ENCODE measurements at places on chromosomes 3 and 15.

GRCh38 chr3:171932153-171932611, 89.0 kb downstream of the TMEM212 start:
- no peak for DNase-seq

DNA sequence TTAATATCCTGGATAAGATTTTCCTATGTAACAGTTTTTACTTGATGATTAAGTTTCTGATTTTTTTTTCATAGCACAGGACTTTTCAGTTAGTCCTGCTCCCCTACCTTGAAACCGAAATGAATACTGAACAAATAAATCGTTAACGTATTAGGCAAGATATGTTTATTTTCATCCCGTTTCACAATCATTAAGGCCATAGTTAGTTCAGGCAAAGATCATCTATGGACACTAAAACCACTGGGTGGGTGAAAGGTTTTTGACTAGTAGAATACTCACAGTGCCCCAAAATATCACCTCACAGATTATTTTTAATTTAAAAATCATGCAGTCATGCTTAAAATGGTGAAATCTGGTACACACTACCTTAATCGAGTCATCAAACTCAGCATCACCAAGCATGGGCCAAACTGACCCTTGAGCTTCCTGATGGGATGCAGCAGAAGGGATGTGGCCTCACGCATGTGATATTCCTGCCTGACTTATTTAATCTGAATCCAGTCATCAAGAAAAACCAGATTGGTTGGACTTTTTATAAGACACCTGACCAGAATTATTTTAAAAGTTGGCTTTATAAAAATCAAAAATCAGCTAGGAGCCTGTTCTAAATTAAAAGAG, 365.0 kb downstream of the LPP start:
- DNase-seq, result no peak

DNA sequence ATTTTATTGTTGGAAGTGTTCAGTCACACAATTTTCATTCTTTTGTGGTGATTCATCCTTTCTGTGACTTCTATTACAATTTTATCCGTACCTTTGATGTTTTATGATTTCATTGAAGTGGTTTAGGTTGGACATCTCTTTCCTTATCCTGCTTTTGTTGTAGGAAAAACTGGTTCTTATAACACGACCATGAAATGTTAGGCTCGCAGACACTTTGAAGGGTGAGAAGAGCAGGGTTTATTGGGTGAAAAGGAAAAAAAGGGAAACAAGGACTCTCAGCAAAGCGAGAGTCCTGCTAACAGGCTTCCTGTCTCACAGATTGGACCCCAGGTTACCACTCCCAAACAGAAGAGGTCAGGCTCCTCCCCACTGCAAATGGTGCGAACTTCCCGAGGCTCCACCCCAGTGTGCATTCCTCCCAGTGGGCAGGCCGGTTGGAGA, 257.4 kb downstream of the STXBP5L start:
- DNase-seq, result no peak

- no peak for DNase-seq
Measured at GRCh38 chr15:101676921-101677329, 24.7 kb upstream of the TM2D3 start.

DNA sequence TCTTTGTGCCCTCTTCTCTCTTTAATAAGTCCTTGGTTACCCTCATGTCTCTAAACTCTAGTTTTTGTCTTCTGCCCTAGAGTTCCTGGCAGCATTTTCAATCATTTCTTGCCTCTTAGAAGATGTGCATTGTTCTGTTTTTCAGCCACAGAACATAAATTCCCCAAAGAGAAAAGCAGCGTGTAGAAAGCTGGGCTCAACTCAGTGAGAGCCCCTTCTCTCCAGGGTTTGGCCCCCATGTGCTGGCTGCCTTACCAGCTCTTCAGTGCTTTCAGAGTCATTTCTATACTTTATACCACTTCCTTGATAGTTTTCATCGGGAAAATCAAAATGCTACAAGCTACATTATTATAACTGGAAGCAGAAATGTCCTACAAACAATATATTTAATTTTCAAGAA, 369.1 kb upstream of the GRM7 start:
- DNase-seq, result peak; percentile 26

GRCh38 chr3:72722930-72723726, 125.1 kb downstream of the SHQ1 start:
- DNase-seq, result no peak

DNA sequence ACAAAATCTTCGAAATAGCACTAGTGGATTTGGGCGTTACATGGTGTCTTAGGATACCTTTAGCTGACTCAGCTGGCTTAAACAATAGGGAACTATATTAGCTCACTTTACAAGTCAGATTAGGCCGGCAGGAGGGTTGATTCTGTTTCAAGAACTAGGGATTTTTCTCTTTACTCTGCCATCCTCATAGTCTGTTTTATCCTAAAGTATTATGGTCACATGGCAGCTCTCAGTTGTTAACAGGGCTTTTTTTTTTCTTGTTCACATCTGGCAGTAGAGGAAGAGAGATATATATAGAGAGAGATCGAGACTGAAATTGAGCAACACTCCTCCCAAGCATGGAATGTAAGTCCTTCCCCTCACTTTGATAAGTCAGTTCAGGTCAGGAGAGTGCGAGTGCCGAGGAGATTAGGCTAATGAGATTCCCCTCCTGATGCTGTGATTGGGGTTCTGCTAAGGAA, 32.9 kb downstream of the CHP1 start:
- no peak for DNase-seq

- peak; percentile 70 for DNase-seq
Measured at GRCh38 chr15:39125904-39126303, 455.0 kb upstream of the THBS1 start.

DNA sequence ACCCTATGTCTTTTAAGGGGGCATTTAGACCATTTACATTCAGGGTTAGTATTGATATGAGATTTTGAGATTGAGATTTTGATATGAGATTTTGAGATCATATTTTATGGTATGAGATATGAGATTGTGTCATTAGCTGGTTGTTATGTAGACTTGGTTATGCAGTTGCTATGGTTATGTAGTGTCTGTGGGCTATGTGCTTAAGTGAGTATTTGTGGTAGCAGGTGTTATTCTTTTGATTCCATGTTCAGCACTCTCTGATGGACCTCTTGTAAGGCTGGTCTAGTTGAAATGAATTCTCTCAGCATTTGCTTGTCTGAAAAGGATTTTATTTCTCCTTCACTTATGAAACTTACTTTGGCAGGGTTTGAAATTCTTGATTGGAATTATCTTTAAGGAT, 225.4 kb downstream of the SATB1 start:
- no peak for DNase-seq

GRCh38 chr15:73906346-73907034, 19.8 kb upstream of the LOXL1 start:
- DNase-seq, result no peak

- no peak for DNase-seq
Measured at GRCh38 chr15:93241696-93242585, 152.9 kb upstream of the RGMA start.

- DNase-seq, result no peak
Measured at GRCh38 chr15:90345857-90346256, 6.2 kb upstream of the ZNF774 start.

- no peak for DNase-seq
Measured at GRCh38 chr15:96345560-96346399, 15.3 kb downstream of the NR2F2 start.

DNA sequence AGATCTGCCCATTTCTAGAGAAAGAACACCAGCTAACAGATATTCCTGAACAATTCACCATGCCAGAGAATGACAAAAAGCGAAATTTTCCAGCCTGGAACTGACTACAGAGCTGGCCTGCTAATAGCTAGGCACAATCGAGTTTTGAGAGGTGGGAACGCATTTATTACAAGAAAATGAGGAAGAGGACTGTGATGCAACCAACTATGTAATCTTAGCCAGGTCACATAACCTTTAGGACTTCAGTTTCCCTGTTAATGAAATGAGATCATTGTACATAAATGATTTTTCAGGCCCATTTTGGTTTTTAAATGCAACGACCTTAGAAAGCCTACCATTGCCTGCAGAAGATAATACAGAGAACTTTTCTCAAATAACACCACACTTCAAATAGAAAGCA, 72.1 kb upstream of the SETMAR start:
- DNase-seq, result no peak

- peak; percentile 30 for DNase-seq
Measured at GRCh38 chr15:81256916-81257315, 60.2 kb downstream of the IL16 start.

DNA sequence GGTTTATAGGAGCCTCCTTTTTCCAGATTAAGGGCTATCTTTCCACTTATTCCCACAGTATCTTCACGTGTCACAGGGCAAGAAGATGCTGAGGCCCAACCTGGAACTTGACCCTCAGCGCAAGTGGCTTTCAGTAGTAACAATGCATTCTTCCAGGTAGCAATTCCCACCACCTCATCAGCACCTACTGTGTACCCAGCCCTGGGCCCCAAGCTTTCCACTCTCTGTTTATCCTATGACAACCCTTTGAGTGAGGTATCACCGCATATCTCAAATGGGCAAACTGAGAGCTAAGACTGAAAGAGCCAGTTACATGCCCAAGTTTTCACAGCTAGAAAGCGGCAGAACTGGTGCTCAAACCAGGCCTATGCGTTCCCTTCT, 88.2 kb downstream of the CPN2 start:
- DNase-seq, result no peak

DNA sequence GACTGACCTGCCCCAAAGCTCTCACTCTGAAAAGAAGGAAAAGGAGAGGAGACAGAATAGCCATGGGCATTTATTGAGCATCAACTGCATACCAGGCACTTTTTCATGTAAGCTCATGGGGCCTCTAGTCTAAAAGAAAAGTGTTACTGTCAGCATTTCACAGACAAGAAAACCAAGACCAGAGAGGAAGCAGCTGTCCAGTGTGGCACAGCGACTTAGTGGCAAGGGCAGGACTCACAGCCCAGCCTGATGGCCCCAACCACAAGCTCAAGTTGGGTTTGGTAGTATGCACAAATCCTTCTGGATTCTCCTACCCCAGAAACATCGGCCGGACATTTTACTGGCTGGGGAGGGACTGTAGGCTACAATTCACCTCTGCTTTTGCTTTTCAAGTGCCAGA, 5.8 kb downstream of the EFCC1 start:
- DNase-seq, result no peak

- DNase-seq, result no peak
Measured at GRCh38 chr3:53809267-53809666, 37.0 kb downstream of the CHDH start.

DNA sequence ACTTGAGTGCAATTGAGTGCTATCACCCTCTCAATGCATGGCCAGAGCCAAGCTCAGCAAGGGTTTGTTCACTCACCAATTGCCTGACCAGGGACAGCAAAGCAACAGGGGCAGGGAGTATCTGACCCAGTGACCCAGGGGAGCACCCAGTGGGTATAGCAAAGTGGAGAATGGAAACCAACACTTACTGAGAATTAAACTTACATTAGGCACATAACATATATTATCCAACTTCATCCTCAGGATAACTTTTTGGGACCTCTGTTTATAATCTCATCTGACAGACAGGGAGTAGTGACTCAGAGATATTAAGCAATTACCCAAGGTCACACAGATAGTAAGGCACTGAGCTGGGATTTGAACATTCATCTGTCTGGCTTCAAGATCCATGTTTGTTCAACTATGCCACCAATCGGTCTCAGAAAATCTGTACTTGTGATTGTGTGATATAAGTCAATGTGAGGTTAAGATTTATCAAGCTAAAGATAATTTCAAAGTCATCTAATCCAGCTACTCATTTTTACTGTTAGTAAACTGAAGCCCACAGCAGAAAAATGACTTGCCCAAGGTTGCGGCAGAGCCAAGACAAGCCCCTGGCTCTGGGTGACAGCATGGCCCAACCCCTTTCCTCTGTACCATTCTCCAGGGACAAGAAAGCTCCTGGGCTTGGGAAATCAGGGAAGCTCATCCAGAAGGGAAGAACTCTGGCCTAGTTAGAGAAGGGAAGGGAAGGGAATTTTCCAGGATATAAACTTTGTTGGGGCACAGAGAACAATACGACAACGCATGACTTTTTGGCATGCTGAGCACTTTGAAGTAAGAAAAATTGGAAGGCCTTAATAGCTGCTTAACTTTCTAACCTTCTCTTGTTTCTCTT, 138.0 kb upstream of the SMAD3 start:
- no peak for DNase-seq

DNA sequence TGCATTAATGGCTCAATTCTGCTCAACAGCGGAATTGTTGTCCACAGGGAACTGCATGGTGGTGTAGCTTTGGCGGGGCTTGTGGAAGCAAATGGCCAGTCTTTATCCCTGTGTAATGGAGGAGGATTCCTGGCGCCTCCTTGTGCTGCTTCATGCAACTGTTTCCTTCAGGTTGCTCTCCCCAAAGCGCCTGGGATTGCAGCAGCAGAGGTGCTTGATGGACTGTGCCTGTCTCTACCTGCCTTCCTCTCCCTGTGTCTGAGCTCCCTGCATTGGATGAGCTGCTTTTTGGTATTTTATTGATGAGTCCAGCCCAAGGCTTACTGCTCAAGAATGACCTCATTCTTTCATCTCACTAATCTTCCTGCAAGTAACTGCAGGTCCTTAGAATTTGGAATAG, 72.9 kb upstream of the NDN start:
- no peak for DNase-seq

GRCh38 chr3:16881896-16882630, 2.7 kb upstream of the PLCL2 start:
- no peak for DNase-seq

DNA sequence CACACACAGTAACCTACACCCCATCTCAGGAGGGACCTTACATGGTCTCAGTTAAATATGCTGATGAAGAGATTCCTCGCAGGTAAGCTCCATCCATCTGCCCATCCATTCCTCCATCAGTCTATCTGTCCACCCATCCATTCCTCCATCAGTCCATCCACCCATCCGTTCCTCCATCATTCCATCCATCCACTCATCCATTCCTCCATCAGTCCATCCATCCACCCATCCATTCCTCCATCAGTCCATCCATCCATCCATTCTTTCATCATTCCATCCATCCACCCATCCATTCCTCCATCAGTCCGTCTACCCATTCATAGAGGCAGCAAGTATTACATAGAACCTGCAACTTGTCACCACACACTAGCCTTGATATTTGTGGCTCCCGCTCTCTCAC, 77.9 kb downstream of the DNASE1L3 start:
- DNase-seq, result no peak

- DNase-seq, result no peak
Measured at GRCh38 chr3:158352551-158352950, 218.4 kb upstream of the MLF1 start.

GRCh38 chr15:68610825-68611224, 32.0 kb downstream of the CORO2B start:
- DNase-seq, result no peak

DNA sequence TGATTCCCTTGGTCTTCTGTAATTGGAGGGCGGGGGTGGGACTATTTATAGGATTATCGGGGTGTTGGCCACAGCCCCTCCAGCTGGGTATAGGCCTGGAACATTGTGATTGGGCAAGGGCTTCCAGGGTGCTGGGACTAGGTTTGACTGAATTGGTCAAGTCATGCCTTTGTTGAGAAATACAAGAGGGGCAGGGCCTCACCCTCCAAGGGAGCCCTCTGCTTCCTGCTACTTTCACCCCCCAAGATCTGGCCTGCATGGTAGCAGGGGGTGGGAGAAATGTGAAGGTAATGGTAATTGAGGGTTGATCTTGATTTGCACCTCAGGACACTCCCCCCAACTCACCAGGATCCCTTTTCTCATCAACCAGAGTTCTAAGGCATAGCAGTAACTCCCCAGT, 25.2 kb downstream of the TRIM71 start:
- no peak for DNase-seq

Data from K562 (cell line).